Dermis blood vessel endothelial cell (primary cell): ENCODE measurements at places on chromosomes 4 and X. TPM values are rescaled to one million over a fixed set of nuclear protein-coding genes. Genes with fewer than 3 reads are reported as not detected.
A peak's percentile ranks its signal among the peaks of the same experiment; 100 is the strongest.

GRCh38 chr4:166802346-166802745, 431.9 kb downstream of the SPOCK3 start:
- no peak for DNase-seq

DNA sequence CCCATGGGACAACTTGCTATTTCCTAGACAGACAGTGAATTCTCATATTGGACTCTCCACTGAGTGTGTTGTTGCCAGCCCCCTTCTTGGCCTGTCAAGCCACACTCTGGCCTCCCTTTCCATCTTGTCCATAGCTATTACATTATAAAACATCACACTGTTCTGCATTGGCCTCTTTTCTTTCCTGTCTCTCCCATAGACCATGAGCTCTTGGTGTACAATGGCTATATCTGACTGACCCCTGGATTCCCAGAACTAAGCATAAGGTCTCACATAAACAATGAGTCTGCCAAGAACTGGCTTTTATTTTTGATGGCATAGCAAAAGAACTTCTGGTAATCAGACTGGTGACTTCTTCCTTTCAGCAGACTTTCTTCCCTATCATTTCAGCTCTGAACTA, 23.8 kb downstream of the STARD8 start:
- peak; percentile 24 for DNase-seq

DNA sequence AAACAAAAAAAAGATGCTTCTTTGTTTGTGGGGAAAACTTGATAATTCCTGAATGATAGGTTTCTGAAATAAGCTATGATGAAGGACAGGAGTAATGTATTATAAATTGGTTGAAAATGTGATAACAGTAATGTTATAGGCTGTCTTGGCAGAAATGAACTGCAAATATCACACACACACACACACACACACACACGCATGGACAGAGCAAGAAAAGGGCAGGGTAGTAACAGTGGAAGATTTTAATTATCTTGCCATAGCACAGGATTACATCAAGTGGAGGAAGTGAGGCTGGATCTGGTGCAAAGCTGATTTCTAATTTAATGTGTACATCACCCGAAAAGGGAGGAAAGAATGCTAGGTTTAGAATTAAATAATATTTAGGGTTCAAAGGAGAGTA, 97.5 kb upstream of the CXXC4 start:
- no peak for DNase-seq

- no peak for DNase-seq
Measured at GRCh38 chr4:94575652-94576051, 123.9 kb downstream of the PDLIM5 start.

- DNase-seq, result no peak
Measured at GRCh38 chrX:120457766-120458180, 11.3 kb downstream of the LAMP2 start.

GRCh38 chr4:69831646-69832325, 28.2 kb downstream of the SULT1E1 start:
- no peak for DNase-seq

DNA sequence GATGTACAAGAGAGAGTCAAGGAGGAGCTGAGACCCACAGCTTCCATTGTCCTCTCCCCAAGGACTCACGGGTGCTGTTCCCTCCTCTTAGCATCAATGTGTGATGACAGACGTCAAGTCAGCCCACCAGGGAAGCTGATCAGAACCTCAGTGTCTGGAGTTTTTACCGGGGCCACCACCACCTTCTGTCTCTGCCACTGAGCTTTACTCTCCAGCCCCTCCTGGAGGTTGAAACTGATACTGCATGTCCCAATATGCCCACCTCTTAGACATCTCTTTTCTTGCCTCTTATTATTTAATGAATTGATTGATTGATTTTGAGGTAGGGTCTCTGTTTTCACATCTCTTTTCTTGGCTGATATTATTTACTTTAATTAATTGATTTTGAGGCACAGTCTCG, 10.3 kb upstream of the AKAP17A start:
- DNase-seq, result peak; percentile 82

- DNase-seq, result no peak
Measured at GRCh38 chrX:132025041-132025440, 1.9 kb downstream of the STK26 start.

DNA sequence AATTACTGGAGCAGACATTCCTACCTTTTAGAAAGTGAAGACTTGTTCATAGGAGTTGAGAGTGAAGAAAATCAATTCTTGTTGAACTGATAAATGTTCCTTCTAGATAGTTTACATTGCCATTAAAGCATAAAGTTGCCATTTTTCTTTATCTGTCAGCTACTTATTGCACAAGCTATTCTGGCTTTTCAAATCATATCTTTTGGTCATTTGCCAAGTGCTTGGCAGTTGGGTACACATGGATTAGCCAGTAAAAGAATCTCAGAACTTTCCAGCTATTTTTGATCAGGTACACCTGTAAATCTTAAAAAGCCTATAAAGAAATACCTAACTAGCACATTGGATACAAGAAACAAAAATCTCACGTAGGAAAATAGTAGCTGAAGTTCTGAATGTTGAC, 56.4 kb upstream of the PNPLA4 start:
- no peak for DNase-seq

GRCh38 chr4:158754385-158755180, 14.2 kb upstream of the FNIP2 start:
- DNase-seq, result no peak

GRCh38 chr4:155530290-155530689, 136.4 kb upstream of the GUCY1A1 start:
- DNase-seq, result no peak

DNA sequence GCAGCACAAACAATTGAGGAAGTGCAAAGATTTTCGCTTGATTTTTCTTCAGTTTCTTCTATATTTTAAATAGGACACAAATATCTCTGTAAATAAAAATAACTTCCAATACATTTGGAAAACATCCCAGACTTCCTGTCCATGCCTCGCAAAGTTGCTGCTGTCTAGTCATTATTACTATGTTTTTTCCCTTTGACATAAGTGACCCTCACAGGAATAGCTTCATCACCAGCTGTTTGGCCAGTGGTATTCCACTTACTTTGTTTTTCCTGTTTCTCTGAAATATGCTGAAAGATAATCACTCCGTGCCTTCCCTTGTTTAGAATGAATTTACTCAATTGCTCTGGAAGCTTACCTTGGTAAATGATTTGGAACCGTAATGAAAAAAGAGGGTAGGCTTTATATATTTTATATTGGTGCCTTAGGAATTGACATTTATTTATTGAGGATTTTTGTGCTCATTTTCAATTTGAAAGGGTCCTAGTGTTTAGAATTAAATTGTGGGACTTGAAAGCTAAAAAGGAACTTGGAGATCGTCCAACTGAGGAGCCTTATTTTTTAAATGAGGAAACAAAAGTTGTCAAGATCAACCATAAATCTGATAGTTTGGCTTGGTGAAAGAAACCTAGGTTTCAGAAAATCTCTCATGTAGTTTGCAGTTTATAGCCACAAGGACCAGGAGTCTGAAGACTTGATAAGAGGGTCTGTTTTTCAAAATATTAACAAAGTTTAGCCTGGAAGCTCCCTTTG, 65.6 kb downstream of the CDKL5 start:
- DNase-seq, result peak; percentile 6

DNA sequence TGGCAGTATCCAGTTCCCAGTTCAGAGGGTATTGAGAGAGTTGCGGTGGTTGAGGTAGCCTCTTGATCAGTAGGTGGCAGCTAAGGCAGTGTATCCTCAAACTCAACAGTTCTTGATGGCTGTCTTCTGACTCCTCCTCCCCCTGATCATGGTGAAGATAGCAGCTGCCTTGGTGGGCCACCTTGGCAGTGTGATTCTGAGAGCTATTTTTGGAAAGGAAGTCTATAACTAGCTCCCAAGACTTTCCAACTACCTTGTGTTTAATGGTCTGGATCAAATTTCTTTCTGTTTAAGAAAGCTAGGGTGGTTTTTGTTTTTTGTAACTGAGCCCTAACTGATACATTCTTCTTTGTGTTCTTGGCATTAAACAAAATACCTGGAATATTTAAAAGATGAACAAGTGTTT, 10.5 kb upstream of the TBC1D19 start:
- no peak for DNase-seq

- DNase-seq, result no peak
Measured at GRCh38 chr4:126738926-126739325, 893.8 kb upstream of the INTU start.

DNA sequence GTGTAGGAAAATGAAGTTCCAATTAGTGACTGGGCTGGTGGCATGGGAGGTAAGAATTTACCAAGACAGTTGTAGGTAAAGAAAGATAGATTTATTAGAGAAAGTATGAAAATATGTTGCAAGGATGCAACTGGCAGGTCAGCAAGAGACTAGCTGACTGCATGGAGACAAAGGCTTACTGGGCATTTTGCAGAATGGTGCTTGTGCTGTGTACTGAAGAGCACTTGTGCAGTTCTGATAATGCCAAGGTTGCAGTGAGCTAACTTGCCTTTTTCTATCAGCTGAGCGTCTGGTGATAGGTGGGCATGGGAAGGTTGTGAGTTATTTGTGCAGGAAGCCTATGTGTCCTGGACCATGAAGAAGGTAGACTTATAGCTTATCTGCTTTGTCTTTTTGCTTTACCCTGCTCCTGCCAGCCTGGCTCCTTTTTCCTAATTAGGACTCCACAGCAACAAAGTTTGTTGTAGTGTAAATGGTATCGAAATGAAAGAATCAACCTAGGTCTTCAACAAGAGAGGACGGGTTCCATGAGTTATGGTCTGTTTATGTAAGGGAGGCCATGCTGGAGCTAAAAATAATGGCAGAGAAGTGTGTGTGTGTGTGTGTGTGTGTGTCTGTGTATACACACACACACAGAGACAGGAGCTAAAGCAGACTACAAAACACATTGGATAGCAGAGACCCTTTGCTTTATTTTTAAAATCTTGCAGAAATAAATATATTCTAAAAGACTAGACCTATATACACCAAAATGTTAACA, 15.0 kb downstream of the BST1 start:
- DNase-seq, result peak; percentile 9

DNA sequence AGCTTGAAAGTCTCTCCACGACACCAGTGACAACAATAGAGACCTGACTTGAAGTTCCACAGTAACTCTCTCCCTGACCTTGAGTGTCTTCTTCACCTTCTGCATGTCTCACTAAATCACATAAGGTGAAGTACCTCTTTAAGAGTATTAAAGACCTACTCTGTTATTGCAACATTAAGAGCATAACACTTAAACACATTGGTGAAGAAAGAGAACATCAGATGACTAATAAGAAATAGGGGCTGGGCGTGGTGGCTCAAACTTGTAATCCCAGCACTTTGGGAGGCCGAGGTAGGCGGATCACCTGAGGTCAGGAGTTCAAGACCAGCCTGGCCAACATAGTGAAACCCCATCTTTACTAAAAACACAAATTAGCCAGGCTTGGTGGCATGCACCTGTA, 33.9 kb upstream of the MAPK10 start:
- DNase-seq, result no peak

DNA sequence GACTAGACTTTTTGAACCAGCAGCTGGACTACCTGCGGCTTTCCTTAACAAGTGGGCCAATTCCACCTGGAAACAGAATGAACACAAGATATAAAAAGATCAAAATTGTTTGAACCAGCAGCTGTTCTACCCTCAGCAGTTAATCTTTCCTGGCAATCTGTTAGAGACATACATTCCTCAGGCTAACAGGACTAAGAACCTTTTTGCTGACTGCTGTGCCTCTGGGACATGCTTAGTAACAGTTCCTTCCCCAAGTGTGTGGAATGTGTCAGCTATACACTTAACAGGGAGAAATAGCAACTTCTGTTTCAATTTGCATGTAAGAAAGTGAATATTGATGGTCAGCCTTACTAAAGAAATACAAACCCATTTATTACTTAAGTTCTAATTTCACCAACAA, 554.4 kb downstream of the ARAP2 start:
- no peak for DNase-seq

- peak; percentile 21 for DNase-seq
Measured at GRCh38 chr4:102551958-102552565, 50.9 kb downstream of the NFKB1 start.

- no peak for DNase-seq
Measured at GRCh38 chr4:69116645-69117321, 20.5 kb downstream of the UGT2B7 start.

- DNase-seq, result peak; percentile 17
Measured at GRCh38 chr4:147334478-147334877, 146.4 kb upstream of the EDNRA start.

GRCh38 chr4:184237612-184238011, 19.9 kb upstream of the ENPP6 start:
- DNase-seq, result no peak

ZNF718 gene
- total RNA-seq, result 6.1 and 9.3 TPM in 2 replicates

STK32B gene
- 24.2 and 24.6 TPM in 2 replicates for total RNA-seq

OTUD6A gene
- not detected in 2 replicates for total RNA-seq

SMAD1 gene
- 127 and 186 TPM in 2 replicates for total RNA-seq

PDGFC gene
- 27.1 and 47.3 TPM in 2 replicates for total RNA-seq

SNCA gene
- 140 and 167 TPM in 2 replicates for total RNA-seq
